Tibial nerve (tissue), 4 donors: ENCODE measurements at places on chromosomes 5 and 9. TPM values are rescaled to one million over a fixed set of nuclear protein-coding genes. Genes with fewer than 3 reads are reported as not detected.

- no peaks in the 10 kb centered on the region for H3K36me3 ChIP-seq
- no peak for DNase-seq
- no peak overlapping the region for H3K27ac ChIP-seq
These were observed 13.6 kb downstream of the LPCAT1 start for GRCh38 chr5:1510151-1510561.

- H3K27ac ChIP-seq, result peak overlapping the region; percentile 98
- H3K36me3 ChIP-seq, result no peaks in the 10 kb centered on the region
- peaks cover 11% of the 10 kb centered on the region for H3K4me1 ChIP-seq
- no peaks in the 10 kb centered on the region for H3K27me3 ChIP-seq
These were observed 683 bp upstream of the ZFAND5 start for GRCh38 chr9:72365525-72366256.

GRCh38 chr9:21095561-21095960 is 17.8 kb upstream of the IFNB1 start:
- no peaks in the 10 kb centered on the region for H3K36me3 ChIP-seq
- peaks cover 6% of the 10 kb centered on the region for H3K4me1 ChIP-seq
- peak overlapping the region; percentile 21 for H3K27ac ChIP-seq

DNA sequence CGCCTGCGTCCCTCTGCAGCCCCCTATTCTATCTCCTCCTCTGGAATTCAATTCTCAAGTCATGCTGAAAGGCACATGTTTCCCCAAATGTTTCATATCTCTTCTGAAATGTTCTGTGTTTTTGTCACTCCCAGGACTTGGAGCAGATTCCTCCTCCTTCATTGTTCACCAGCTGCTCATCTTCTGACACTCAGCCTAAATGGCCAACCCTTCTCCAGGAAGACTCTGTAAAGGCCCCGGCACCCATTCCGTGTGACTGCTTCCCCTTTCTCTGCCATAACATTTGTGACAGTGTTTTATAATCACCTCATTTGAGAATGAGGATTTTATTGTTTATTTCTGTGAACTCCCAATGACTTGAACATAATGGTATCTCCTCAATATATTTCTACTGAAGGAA is 170.8 kb upstream of the ADAMTS16 start:
- no peaks in the 10 kb centered on the region for H3K4me1 ChIP-seq
- no peak for DNase-seq
- H3K36me3 ChIP-seq, result no peaks in the 10 kb centered on the region
- no peaks in the 10 kb centered on the region for H3K27me3 ChIP-seq
- no peak overlapping the region for H3K4me3 ChIP-seq

DNA sequence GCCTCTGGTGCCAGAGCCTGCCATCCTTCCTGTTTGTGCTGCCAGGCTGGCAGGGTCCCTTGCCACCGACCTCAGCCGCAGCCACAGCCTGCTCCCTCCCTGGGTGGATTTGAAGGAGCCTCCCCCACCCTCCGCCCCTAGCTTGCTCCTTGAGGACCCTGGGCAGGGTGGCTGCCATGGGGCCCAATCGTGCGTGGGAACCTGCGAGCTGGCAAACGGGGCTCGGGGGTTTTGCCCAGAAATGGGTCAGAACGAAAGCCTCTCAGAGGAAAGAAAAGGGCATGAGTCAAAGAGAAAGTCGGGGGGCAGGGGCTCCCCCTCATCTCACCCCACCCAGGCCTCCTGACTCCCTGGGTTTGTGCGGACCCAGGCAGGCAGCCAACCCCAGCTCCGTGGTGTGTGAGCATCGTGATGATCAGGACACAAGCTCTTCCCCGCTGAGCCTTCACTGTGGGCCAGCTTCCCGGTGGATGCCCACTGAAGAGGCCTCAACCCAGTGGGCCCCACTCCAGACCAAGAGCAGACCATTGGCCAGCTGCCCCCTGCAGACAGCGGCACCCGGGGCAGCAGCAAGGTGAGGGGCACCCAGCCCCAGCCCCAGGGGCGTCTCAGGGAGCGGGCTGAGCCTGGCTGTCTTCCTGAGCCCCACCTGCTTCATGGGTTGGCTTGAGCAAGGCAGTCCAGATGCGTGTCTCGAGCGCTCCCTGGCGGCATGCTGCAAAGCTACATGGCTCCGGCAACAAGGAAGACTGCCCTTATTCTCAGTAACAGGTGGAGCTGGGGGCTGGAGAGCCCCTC is 3.0 kb upstream of the FUT7 start:
- H3K27ac ChIP-seq, result no peak overlapping the region
- H3K27me3 ChIP-seq, result no peaks in the 10 kb centered on the region
- peaks cover 30% of the 10 kb centered on the region for H3K36me3 ChIP-seq
- peak overlapping the region; percentile 39 for H3K4me3 ChIP-seq
- H3K4me1 ChIP-seq, result no peaks in the 10 kb centered on the region

DNA sequence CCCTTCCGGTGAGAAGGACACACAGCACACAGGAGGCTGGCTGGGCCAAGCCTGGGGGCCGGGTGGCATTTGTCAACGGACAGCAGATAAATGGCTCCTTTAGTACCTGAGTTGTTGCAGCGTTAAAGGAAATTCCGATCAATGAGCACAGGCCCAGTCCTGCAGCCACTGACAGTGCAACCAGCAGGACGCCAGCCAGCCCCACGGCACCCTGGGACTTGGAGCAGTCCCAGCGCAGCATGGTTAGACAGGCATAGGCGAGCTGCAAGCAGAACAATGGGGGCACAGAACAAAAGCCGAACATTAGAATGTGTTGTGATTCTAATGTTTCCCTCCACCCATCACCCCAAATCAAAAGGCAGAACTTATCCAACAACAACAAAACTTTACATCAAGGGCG is 39.3 kb downstream of the PTCH1 start:
- no peak overlapping the region for H3K4me3 ChIP-seq
- no peak overlapping the region for H3K27ac ChIP-seq
- peaks cover 36% of the 10 kb centered on the region for H3K4me1 ChIP-seq
- DNase-seq, result no peak
- peaks cover 75% of the 10 kb centered on the region for H3K36me3 ChIP-seq
- no peaks in the 10 kb centered on the region for H3K27me3 ChIP-seq

DNA sequence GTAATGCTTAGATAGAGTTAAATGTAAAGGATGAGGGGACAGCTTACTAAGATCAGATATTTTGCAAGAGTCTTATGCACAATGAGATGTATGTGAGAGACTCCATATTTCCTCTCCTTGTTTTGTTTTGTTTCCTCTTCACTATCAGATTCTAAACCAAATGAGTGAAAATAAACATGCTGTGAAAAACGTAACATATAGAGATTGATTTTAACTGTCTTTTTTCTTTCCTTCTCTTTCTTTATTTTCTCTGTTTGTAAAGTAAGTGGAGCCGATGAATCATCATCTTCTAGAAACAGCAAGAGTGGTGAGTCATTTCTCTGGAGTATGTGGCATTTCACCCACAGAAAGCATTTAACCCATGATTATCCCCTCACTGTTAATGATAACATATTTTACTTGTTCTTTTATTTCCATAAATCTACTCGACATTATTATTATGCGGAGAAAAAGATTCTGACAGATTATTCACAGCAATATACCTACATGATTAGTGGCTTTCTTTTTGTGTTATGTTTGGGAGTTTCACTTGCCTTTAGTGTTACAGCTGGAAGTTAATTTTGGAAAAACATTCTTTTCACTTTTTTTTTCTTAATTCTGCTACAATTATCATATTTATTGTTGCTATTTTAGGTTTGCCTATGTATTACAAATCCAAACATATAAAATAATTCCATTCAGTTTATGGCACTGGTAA is 2.1 kb upstream of the ANXA1 start:
- no peaks in the 10 kb centered on the region for H3K27me3 ChIP-seq
- DNase-seq, result no peak
- no peak overlapping the region for H3K4me3 ChIP-seq

DNA sequence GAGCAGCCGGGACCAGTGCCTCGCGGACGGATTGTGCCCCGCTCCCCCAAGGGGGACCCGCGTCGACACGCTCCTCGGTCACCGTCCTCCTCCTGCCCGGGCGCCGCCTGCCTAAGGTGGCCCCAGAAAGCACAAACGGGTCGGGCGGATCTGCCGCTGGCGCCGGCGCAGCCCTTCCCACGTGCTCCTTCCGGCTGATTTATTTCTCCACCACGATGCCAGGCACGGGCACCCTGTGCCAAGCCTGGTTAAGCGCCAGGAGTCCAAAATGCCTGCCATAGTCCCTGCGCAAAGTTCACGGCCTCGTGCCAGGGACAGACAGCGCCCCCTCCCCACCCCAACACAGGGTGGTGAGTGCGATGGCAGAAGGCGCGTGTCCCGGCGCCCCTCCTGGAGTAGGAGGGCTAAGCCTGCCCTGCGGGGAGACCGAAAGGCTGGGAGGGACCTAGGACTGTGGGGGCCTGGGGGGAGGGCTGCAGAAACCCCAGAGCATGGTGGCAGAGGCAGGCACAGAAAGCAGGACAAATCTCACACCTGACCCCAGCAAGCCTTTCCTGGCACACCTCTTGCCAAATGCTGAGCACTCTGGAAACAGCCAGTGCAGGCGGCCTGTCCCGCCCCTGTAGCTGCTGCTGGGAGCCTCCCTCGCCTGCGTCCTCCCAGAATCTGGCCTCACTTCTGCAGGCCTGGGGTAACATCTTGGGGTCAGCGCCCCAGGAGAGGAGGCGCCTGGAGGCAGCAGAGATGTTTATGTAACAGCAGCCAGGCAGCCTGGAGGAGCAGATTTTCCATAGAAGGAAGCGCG is 1.1 kb upstream of the NOTCH1 start:
- H3K4me1 ChIP-seq, result peaks cover 75% of the 10 kb centered on the region
- H3K4me3 ChIP-seq, result peak overlapping the region; percentile 59
- H3K27ac ChIP-seq, result peak overlapping the region; percentile 97
- H3K27me3 ChIP-seq, result no peaks in the 10 kb centered on the region
- DNase-seq, result no peak
- H3K36me3 ChIP-seq, result no peaks in the 10 kb centered on the region

DNA sequence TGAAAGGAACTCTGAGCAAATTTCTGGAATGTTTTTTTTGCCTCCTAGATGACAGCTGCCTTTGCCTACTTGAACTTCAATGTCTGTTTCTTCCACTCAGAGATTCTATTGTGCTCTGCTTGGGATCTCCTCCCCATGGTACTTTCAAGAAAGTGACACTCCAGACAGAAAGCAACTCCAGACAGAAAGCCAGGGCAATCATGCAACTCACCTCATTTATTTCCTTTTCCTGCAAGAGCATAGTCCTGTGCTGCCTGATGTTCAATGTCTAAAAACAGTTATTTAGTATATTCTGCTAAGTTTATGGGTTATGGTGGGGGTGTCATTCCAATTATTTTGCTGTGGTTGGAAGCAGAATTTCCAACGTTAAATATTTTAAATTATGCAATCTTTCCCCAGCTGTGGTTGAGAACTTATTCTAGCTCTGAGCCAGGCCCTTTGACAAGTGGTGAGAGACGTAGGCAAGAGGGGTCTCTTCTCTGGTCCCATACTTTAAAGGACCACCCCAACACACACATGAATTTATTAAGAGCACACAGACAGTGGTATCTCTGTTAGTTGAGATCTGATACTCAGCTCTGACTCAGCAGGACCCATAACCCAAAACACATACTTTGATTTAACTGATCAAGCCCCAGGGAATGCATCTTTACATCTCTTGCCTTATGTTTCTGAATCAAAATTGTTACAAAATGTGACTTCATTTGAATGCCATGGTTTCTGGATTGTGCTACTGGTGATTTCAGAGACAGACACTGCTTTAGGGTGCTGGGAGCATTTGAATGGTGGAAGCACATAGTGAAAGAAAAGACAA is 39.5 kb upstream of the MAMDC2 start:
- no peaks in the 10 kb centered on the region for H3K4me1 ChIP-seq
- H3K27me3 ChIP-seq, result no peaks in the 10 kb centered on the region
- DNase-seq, result no peak

DNA sequence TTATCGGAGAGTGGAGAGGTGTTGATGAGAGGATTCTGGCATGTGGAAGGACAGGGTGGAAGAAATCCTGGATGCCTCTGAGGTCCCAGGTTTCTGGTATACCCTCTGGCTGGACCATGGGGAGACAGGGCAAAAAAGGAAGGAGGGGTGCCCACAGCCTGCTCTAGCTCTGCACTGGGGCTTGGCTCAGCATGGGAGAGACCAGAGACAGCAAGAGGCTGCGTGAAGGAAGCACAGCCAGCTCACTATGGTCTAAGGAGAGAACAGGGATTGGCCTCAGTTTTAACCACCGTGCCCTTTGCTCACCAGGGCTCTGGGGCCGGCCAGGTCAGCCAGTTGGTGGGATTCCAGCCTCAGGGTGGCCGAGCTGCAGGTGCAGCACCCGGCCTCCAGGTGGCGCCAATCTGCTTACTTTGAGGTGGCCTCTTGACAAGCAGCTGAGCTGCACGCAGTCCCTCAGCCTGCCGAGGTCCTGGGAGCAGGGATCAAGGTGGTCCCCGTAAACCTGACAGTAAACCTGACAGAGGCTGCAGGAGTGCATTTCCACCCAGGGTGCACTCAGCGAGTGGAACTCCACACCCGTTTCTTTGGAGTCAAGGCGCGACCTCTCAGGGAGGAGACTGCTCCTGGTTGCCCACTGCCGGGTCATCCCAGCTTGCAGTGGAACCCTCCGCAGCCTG is 25.0 kb upstream of the SPTLC1 start:
- no peaks in the 10 kb centered on the region for H3K4me1 ChIP-seq
- no peak overlapping the region for H3K27ac ChIP-seq
- no peaks in the 10 kb centered on the region for H3K36me3 ChIP-seq
- peak overlapping the region; percentile 24 for H3K4me3 ChIP-seq

GRCh38 chr5:150299571-150300327 is 3.0 kb downstream of the ARSI start:
- H3K36me3 ChIP-seq, result peaks cover 15% of the 10 kb centered on the region
- no peak overlapping the region for H3K4me3 ChIP-seq
- no peaks in the 10 kb centered on the region for H3K27me3 ChIP-seq
- H3K27ac ChIP-seq, result peak overlapping the region; percentile 59

- H3K4me1 ChIP-seq, result no peaks in the 10 kb centered on the region
- DNase-seq, result no peak
- H3K4me3 ChIP-seq, result no peak overlapping the region
- no peak overlapping the region for H3K27ac ChIP-seq
These were observed 97.8 kb downstream of the SNX18 start for GRCh38 chr5:54615381-54615780.

DNA sequence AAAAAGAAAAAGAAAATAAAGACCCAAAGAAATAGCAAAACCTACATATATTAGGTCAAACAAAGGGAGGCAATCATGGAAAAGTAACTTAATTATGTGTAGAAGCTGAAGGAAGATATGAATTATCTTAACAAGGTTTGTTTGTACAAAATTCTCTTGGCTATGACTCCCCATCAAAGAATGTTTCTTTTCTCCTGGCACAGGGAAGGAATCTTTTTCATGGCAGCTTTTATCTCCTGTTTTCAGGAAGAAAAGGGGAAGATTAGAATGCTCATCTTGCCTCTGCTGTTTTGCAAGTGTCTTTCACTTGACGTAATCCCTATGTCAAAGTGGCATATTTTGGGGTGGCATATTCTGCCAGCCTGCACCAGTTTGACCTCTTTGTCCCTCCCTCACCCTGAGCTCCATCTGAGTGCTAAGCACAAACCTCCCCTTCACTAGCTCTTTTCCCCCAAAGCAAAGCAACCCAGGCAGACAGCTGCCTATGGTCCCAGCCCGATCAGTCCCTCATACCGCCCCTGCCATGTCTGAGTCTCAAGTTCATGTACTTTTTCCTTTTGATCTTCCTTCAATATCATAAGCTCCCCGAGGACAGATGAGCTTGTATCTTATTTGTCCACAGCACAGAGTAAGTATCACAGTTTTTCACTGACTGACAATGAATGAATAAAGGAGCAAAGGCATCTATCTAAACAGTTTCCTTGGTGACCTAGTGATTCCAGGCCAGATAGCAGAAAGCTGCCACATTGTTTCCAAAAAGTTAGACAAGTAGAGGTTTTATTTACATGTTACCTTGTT is 242.8 kb upstream of the ANKRD55 start:
- H3K36me3 ChIP-seq, result no peaks in the 10 kb centered on the region
- no peak overlapping the region for H3K4me3 ChIP-seq
- peaks cover 8% of the 10 kb centered on the region for H3K4me1 ChIP-seq
- H3K27ac ChIP-seq, result no peak overlapping the region
- DNase-seq, result no peak

Gene SLC27A4
- 18.8 TPM for total RNA-seq

Gene EGFL7
- 229 TPM for total RNA-seq

Gene GLRA1
- not detected for total RNA-seq

Gene RASGRF2
- total RNA-seq, result 36.3 TPM

Gene PCDHA5
- 2.7 TPM for total RNA-seq

Gene SOHLH1
- total RNA-seq, result not detected

Gene DND1
- total RNA-seq, result 6.1 TPM
